Naive thymus-derived CD4-positive, alpha-beta T cell (primary cell): ENCODE measurements at places on chromosomes 2 and 18.
A peak's percentile ranks its signal among the peaks of the same experiment; 100 is the strongest.

GRCh38 chr2:222563106-222563718, 92.7 kb downstream of the FARSB start:
- no peak for DNase-seq
- H3K27me3 ChIP-seq: no peaks in the 10 kb centered on the region
- H3K4me1 ChIP-seq: no peaks in the 10 kb centered on the region
- no peak overlapping the region for H3K4me3 ChIP-seq

DNA sequence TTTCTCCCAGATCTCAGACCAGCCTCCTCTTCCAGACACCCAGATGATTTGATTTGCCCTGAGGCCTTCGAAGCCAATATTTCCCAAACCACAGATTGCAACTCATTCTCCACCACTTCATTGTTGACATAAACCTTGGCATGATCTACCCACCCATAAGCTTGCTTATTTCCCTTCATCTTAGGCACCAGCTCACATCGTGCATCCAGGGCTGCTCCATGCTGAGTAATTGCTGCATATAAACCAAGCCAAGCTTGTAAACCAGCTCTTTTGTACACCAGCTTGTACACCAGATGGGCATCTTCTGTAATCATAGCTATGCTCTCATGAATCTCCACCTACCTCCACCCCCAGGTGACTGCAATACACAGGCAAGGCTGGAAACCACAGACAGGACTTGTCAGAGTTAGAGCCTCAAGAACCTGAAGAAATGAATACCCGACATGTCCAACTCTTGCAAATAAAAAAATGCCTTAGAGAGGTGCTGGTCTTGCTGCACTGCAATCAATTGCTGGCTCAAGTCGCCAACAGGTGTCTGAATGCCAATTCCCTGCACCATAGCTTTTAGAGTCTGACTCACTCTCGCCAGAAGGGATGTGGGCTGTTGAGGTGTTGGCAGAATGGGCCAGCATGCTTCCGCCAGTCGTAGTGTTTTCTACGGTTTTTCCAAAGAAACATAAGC, 31.5 kb downstream of the TRABD2A start:
- DNase-seq: no peak
- H3K27me3 ChIP-seq: no peaks in the 10 kb centered on the region
- H3K36me3 ChIP-seq: peaks cover 12% of the 10 kb centered on the region
- peaks cover 75% of the 10 kb centered on the region for H3K4me1 ChIP-seq
- H3K27ac ChIP-seq: peak overlapping the region; percentile 70

- no peak for DNase-seq
- H3K27ac ChIP-seq: no peak overlapping the region
- no peak overlapping the region for H3K4me3 ChIP-seq
- H3K27me3 ChIP-seq: no peaks in the 10 kb centered on the region
- no peaks in the 10 kb centered on the region for H3K4me1 ChIP-seq
Measured at GRCh38 chr2:127740665-127741288, 39.5 kb downstream of the SFT2D3 start.

DNA sequence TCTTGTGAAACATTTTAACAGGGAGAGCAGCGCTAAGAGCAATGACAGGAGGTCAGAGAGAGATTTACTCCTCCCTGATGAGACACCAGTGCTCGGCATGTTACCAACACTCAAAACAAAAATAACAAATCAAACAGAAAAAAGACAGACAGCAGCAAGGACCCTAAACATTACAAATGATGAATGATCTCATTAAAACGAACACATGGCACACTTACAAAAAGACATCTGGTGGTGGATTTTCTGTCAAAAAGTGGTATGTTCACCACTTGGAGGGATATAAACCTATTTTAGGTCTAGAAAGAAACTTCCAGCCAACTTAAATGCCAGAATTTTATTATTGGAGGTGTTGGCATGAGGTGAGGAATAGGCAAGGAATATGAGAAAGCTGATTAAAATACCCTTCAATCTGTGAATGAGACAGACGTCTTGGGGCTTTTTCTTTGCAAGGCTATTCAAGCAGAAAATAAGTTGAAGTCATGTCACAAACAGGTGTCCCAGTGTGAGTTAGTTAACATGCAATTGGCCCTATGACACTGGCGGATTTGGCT, 112.8 kb downstream of the PRELID3A start:
- no peaks in the 10 kb centered on the region for H3K27me3 ChIP-seq
- H3K4me1 ChIP-seq: no peaks in the 10 kb centered on the region
- no peaks in the 10 kb centered on the region for H3K36me3 ChIP-seq
- DNase-seq: no peak
- H3K4me3 ChIP-seq: no peak overlapping the region

DNA sequence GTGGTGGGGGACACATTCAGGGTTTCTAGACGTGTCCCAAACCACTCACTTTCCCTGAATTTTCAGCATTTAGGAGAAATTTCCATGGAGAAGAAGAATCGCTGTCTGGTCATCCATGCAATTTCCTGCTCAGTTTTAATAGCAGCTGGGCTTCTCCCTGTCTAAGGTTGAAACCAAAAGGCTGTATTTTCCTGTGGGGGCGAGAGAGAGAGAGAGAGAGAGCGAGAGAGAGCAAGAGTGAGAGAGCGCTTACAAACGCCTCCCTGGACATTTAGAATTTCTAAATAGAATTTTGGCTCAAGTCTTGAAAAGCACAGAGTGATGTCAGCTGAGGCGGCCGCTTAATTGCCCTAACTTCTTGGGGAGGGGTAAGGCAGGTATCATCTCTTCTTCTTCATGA, 110.8 kb downstream of the SETBP1 start:
- H3K36me3 ChIP-seq: no peaks in the 10 kb centered on the region
- no peak overlapping the region for H3K4me3 ChIP-seq
- no peak for DNase-seq
- no peak overlapping the region for H3K27ac ChIP-seq
- no peaks in the 10 kb centered on the region for H3K27me3 ChIP-seq
